ENCODE measurements at places on chromosomes 5 and 9. TPM values are rescaled to one million over a fixed set of nuclear protein-coding genes. Genes with fewer than 3 reads are reported as not detected.

- no peaks in the 10 kb centered on the region for H3K27me3 ChIP-seq
- H3K4me1 ChIP-seq = peaks cover 14% of the 10 kb centered on the region
- no peak overlapping the region for H3K4me3 ChIP-seq
- no peak for DNase-seq
- H3K36me3 ChIP-seq = no peaks in the 10 kb centered on the region
Observed at GRCh38 chr9:78775696-78776295, 478.9 kb downstream of the PSAT1 start.

GRCh38 chr9:92312887-92313623 lies 12.1 kb downstream of the NOL8 start:
- H3K27ac ChIP-seq = no peak overlapping the region
- H3K36me3 ChIP-seq = peaks cover 49% of the 10 kb centered on the region
- DNase-seq = no peak
- no peak overlapping the region for H3K4me3 ChIP-seq
- no peaks in the 10 kb centered on the region for H3K27me3 ChIP-seq
- peaks cover 3% of the 10 kb centered on the region for H3K4me1 ChIP-seq

DNA sequence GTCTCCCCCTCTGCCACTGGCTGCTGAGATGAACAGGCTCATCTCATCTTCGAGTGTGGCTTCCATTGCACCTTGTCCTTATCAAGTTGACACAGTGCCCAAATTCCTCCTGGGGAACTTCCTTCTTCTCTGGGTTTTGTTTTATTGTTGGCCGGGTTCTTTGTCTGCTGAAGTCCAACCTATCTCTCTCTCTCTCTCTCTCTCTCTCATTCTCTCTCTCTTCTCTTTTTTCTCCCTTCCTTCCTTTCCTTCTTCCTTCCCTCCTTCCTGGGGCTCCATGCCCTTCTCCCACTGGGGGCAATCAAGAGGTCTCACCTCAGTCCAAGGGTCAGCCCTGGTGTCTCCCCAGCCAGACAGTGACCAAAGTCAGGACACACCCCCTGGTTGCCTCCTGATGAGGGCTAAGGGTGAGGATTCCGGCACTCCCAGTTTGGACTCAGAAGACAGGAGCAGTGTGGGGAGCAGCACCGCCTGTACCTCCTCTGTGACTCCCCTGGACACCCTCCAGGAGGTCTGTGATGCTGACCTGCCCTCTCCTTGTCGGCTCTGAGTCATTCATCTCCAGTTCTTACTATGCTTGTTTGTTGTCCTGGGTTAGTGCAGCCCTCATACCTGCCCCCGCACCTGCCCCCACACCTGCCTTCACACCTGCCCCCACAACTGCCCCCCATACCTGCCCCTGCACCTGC lies 30.7 kb downstream of the KCNT1 start:
- DNase-seq = no peak
- no peaks in the 10 kb centered on the region for H3K4me1 ChIP-seq
- no peak overlapping the region for H3K27ac ChIP-seq
- no peak overlapping the region for H3K4me3 ChIP-seq

DNA sequence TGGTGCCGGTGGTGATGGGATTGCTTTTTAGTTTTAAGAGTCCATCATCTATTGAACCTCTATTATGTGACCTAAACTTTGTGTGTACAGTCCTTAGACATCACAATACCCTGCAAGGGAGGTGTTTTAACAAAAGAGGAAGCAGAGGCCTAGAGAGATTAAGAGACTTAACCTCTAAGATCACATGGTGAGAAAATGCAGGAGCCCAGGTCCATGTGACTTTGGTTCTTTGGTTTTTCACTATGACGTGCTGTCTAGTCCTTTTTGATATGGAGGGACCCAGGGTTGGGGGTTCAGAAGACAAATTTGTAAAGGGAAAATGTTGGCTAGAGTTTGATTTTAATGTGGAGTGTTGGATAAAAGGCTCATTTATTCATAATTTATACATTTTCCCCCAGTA lies 34.1 kb upstream of the TRMT10B start:
- no peaks in the 10 kb centered on the region for H3K4me1 ChIP-seq
- H3K36me3 ChIP-seq = no peaks in the 10 kb centered on the region
- no peak overlapping the region for H3K4me3 ChIP-seq
- no peak overlapping the region for H3K27ac ChIP-seq

DNA sequence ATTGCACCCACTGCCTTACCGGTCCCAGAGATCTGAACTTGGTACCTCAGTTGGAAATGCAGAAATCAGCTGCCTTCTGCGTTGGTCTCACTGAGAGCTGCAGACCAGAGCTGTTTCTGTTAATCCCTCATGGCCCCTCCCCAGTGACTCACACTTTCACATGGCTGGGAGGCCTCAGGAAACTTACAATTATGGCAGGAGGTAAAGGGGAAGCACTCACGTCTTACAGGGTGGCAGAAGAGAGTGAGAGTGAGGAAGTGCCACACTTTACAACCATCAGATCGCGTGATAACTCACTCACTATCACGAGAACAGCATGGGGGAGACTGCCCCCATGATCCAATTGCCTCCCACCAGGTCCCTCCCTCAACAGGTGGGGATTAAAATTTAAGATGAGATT lies 648.5 kb downstream of the MTRR start:
- no peaks in the 10 kb centered on the region for H3K36me3 ChIP-seq
- H3K27ac ChIP-seq = no peak overlapping the region
- DNase-seq = no peak
- no peaks in the 10 kb centered on the region for H3K4me1 ChIP-seq
- peaks cover under 1% of the 10 kb centered on the region for H3K27me3 ChIP-seq

GRCh38 chr9:107158321-107158720 lies 124.8 kb upstream of the RAD23B start:
- no peaks in the 10 kb centered on the region for H3K27me3 ChIP-seq
- H3K27ac ChIP-seq = no peak overlapping the region
- no peak overlapping the region for H3K4me3 ChIP-seq
- H3K4me1 ChIP-seq = no peaks in the 10 kb centered on the region

Gene MUSK
- total RNA-seq = 0.32 TPM

- no peak overlapping the region for H3K4me3 ChIP-seq
- DNase-seq = no peak
- no peaks in the 10 kb centered on the region for H3K27me3 ChIP-seq
- peaks cover 5% of the 10 kb centered on the region for H3K4me1 ChIP-seq
- no peaks in the 10 kb centered on the region for H3K36me3 ChIP-seq
Observed at GRCh38 chr9:107600060-107600573, 110.5 kb upstream of the KLF4 start.

- no peak overlapping the region for H3K27ac ChIP-seq
- no peak for DNase-seq
- peaks cover 6% of the 10 kb centered on the region for H3K4me1 ChIP-seq
- no peaks in the 10 kb centered on the region for H3K36me3 ChIP-seq
- no peak overlapping the region for H3K4me3 ChIP-seq
Observed at GRCh38 chr9:105053209-105053652, 125.3 kb upstream of the ABCA1 start.

- no peaks in the 10 kb centered on the region for H3K4me1 ChIP-seq
- H3K27me3 ChIP-seq = peaks cover 16% of the 10 kb centered on the region
- no peak overlapping the region for H3K4me3 ChIP-seq
- H3K27ac ChIP-seq = no peak overlapping the region
Observed at GRCh38 chr5:169875091-169875728, 105.1 kb downstream of the INSYN2B start.

Gene SEPTIN8
- total RNA-seq = 58.6 TPM

GRCh38 chr5:9625286-9625685 lies 4.9 kb downstream of the TAS2R1 start:
- no peak overlapping the region for H3K27ac ChIP-seq
- DNase-seq = no peak
- H3K36me3 ChIP-seq = no peaks in the 10 kb centered on the region
- no peak overlapping the region for H3K4me3 ChIP-seq
- no peaks in the 10 kb centered on the region for H3K27me3 ChIP-seq

- peaks cover 24% of the 10 kb centered on the region for H3K4me1 ChIP-seq
- DNase-seq = no peak
- H3K27me3 ChIP-seq = no peaks in the 10 kb centered on the region
- no peak overlapping the region for H3K27ac ChIP-seq
Observed at GRCh38 chr5:134000696-134001453, 3.9 kb downstream of the VDAC1 start.

DNA sequence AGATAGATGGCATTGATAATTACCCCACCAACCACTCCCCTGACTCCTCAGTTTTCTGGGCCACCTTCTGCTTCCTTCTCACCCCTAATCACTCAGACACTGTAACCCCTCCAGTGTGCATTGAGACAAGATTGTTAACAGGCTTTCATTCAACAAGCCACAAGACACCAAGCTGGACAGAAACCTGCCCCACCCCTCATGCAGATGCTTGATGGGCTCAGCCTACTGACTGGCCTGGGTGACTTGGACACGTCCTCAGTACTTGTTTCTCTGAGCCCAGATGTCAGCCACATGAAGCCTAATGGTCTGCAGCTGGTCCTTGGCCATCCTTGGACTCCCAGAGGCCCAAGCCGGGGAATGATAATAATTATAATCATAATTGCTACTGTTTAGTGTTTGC lies 71.4 kb upstream of the SMIM23 start:
- no peak overlapping the region for H3K27ac ChIP-seq
- DNase-seq = no peak
- H3K4me1 ChIP-seq = no peaks in the 10 kb centered on the region
- H3K27me3 ChIP-seq = peaks cover 20% of the 10 kb centered on the region
- H3K4me3 ChIP-seq = no peak overlapping the region
- no peaks in the 10 kb centered on the region for H3K36me3 ChIP-seq
